ENCODE measurements at places on chromosomes 13 and 19. TPM values are rescaled to one million over a fixed set of nuclear protein-coding genes. Genes with fewer than 3 reads are reported as not detected.

GRCh38 chr13:101326710-101327109 lies 89.6 kb downstream of the NALCN start:
- H3K4me1 ChIP-seq = no peaks in the 10 kb centered on the region
- DNase-seq = no peak
- H3K4me3 ChIP-seq = no peak overlapping the region
- H3K27ac ChIP-seq = no peak overlapping the region
- H3K27me3 ChIP-seq = no peaks in the 10 kb centered on the region
- no peaks in the 10 kb centered on the region for H3K36me3 ChIP-seq

The CEBPA gene
- polyA plus RNA-seq = 0.04 TPM

GRCh38 chr13:82344867-82345266 lies 1537.4 kb downstream of the SLITRK1 start:
- no peaks in the 10 kb centered on the region for H3K27me3 ChIP-seq
- H3K36me3 ChIP-seq = no peaks in the 10 kb centered on the region
- DNase-seq = no peak

GRCh38 chr19:56116606-56117005 lies 4.5 kb downstream of the ZNF787 start:
- H3K27ac ChIP-seq = no peak overlapping the region
- DNase-seq = no peak
- H3K27me3 ChIP-seq = no peaks in the 10 kb centered on the region
- H3K36me3 ChIP-seq = peaks cover 10% of the 10 kb centered on the region
- H3K4me1 ChIP-seq = peaks cover 18% of the 10 kb centered on the region
- no peak overlapping the region for H3K4me3 ChIP-seq

The METTL21C gene
- not detected for polyA plus RNA-seq

The SELENOV gene
- not detected for polyA plus RNA-seq

DNA sequence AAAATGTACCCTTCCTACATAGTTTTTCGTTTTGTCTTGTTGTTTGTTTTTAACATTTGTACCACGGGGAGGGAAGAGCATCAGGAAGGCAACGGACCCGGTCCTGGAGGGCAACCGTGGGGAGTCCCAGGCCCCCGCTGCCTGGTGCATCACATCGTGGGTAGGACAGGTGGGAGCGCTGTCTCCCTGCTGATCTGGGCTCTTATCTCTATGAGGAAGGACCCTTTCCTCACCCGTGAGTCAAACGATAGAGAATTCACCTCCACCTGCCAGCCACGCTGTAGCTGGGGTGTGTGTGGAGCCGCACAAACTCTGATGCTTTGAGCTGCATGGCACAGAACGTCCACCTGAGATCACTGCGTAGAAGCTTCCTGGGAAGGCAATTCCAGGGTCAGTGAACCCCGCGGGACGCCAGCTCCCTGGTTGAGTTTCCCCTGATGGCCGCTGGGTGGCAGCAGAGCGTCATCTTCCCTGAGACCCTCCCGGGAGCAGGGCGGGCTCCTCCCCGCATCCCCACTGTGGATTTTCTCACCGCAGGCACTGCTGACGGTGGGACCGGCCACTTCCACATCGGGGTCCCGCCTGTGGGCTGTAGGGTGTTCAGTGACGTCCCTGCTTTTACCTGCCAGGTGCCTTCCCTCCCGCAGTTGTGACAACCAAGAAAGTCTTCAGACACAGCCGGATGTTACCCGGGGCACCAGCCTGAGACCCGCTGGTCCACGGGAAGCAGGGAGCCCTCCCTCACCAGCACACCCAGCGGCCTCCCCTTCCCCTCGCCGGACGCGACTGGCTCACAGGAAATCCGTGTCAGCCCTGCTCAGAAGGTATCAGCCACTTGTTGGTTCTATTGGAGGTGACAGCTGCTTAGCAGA lies 54.7 kb downstream of the ZNF787 start:
- no peaks in the 10 kb centered on the region for H3K27me3 ChIP-seq
- no peaks in the 10 kb centered on the region for H3K36me3 ChIP-seq
- H3K27ac ChIP-seq = no peak overlapping the region
- DNase-seq = peak; percentile 19

DNA sequence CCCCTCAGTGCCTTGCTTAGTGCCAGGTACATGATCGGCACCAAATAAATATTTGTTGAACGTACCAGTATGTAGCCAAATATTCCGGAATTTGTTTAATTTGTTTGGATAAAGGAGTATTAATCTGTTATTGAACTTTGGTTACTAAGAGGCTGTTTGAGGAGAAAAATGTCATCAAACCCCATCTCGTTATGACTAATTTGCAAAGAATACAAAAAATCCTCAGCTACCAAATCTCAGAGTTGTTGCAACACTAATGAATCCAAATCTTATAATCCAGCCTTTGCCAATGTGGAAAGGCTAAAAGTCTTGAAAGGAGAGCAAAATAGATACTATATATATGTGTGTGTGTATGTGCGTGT lies 79.5 kb downstream of the KLF5 start:
- H3K4me3 ChIP-seq = no peak overlapping the region
- H3K27me3 ChIP-seq = no peaks in the 10 kb centered on the region
- H3K4me1 ChIP-seq = peaks cover 14% of the 10 kb centered on the region
- H3K36me3 ChIP-seq = no peaks in the 10 kb centered on the region
- peak; percentile 75 for DNase-seq

The ZNF541 gene
- polyA plus RNA-seq = not detected

Measured in IMR-90 (cell line).